Mammary epithelial cell (primary cell): ENCODE measurements at places on chromosomes 16 and 17. TPM values are rescaled to one million over a fixed set of nuclear protein-coding genes. Genes with fewer than 3 reads are reported as not detected.

GRCh38 chr17:50013079-50013478, 18.1 kb upstream of the DLX3 start:
- DNase-seq, result no peak

Gene CEP112
- 8.6 and 11.1 TPM in 2 replicates for total RNA-seq

Gene SLFN14
- not detected for total RNA-seq

DNA sequence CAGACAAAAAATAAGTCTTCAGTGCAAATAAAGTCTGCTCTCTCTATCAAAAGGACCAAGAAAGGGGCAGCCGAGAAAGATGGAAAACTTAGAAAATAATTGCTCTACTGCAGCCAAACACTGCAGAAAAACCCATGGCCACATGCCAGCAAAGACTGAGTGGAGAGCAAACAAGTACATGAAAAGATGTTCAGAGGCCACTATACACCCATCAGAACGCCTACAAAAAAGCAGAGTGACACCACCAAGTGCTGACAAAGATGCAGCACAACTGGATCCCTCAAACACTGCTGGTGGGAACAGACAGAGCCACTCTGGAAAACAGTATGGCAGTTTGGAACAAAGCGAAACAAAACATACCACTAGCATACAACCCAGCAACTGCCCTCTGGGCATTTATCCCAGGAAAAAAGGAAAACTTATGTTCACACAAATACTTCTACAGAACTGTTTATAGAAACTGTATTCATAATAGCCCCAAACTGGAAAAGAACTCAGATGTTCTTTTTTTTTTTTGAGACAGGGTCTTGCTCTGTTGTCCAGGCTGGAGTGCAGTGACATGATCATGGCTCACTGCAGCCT, 36.7 kb downstream of the KIAA0753 start:
- no peak for DNase-seq

DNA sequence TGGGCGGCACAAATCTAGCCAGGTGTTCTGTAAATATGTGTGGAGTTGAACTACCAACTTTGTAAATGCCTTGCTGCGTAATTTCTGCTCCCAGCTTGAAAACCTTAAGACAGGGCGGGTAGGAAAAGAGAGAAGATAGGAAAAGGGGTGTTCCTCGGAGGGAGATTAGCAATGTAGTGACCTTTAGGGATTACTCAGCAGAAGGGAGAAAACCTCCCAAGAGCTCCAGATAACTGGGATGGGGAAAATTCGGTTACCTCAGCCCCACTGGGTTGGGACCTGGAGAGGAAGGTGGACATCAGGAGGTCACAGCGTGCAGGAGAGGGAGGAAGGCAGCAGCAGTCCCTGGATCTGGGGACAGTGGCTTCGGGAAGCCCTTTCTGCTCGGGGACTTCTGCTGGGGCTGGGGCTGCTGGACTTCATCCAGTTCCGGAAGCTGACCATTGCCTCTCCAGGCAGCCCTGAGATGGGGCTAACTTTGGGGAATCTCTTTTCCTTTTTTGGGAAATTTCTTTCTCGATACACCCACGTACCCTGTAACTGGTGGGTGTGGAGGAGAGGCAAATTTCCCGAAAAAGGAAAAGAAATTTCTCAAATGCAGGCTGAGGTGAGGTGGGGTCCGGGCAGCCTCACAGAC, 39.2 kb downstream of the MPRIP start:
- no peak for DNase-seq

Gene TSPAN10
- total RNA-seq, result 1.7 TPM

DNA sequence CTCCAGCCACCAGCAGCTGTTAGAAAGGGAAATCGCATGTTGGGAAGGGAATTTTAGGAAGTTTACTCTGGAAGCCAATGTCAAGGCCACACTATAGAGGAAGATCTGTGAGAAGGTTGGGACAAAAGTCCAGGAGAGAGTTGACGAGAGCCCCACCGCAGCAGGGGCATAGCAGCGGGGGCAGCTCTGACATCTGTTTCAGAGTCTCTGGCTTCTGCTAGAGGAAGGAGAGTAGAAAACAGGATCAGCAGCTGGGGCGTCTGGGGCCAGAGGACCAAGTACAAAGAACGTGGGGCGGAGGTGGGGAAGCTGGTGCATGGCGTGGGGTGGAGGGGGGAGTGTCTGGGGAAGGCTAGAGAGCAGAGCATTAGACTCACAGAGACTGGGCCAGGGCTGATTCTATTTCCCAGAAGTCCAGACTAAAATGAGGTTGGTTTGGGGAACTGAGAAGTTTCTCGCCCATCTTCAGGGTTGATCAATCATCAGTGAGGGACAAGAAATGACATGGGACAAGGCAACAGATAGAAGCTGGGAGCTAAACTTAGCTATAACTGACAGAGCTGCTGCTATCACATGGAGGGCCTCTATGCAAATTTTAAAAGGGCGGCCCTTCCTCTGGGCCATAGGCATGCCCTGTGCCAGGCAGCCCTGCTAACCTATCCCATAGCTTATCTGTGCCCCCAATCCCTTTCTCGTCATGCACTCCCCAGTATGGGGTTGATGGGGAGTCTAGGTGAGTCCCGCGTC, 1.2 kb downstream of the RABEP2 start:
- DNase-seq, result no peak

- DNase-seq, result peak; percentile 44
These were observed 14.5 kb downstream of the ACACA start for GRCh38 chr17:37392024-37392590.
